Mucosa of gallbladder (tissue), 1 donor: ENCODE measurements at places on chromosomes 4 and X. TPM values are rescaled to one million over a fixed set of nuclear protein-coding genes. Genes with fewer than 3 reads are reported as not detected.

- no peak for DNase-seq
Observed at GRCh38 chrX:72271812-72272211, 5.2 kb downstream of the RPS4X start.

DNA sequence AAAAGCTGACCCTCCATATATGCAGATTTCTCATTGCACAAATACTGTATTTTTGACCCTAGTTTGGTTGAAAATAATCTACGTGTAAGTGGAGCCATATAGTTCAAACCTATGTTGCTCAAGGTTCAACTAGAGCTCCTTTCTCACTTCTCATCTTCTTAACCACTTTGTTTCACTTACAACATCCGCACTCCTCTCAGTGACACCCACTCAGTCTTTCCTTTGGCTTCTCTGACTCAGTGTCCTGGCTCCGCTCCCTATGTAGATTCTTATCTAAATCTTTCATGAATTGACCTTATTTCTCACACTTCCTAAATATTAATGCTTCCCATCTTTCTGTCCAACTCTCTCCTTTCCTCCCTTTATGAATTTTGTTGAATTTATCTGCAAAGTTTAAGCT lies 32.9 kb upstream of the DKK2 start:
- no peak for DNase-seq

- DNase-seq: no peak
Observed at GRCh38 chrX:12332786-12333347, 194.6 kb downstream of the FRMPD4 start.

The GUCY1B1 gene
- 13.5 TPM for total RNA-seq

DNA sequence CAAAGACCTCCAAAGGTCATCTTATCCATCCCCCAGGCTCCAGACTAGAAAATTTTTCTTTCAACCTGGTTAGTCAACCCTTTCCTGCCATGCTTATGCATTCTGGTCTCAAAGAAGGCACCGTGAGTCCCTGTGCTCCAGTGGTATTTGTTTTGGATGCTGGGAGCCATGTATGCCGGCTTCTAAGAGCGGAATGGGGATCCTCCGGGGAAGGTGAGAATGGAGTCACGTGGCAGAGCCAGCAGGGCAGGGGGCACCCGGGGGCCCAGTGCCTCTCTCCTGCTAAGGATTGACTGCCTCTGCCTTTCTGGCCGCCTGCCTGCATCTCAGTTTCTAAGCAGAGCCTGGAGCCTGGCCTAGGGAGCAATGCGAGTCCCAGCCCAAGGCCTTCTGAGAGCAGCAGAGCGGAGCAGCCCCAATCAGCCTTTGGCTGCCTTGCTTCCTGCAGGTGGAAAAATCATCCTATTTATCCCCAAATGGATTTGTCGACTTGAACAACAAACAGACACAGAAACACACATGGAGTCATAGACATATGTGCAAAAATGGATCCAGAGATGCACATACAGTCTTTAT lies 141.0 kb downstream of the PJA1 start:
- no peak for DNase-seq

GRCh38 chr4:15416357-15417232 lies 11.2 kb upstream of the C1QTNF7 start:
- no peak for DNase-seq

DNA sequence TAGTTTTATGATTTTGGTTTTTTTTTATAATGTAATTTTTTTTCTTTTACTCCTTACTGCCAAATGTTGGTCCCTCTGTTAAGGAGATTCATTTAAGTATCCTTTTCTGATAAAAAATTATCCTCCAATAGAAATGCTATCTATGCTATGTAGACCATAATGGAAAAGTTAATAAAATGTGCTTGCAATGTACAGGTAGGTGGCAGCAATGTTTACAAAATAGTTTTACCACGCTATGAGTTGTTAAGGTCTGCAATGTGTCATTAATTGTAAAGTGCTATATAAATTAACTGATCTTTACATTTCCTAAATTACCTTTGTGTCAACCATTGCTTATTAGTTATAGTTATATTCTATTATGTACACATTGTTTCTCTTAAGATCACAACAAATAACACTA lies 3.8 kb upstream of the CENPC start:
- no peak for DNase-seq

The MID2 gene
- total RNA-seq: 20.9 TPM

- peak; percentile 45 for DNase-seq
Observed at GRCh38 chr4:128653527-128654444, 155.7 kb upstream of the JADE1 start.

- DNase-seq: no peak
Observed at GRCh38 chr4:30860978-30861377, 140.8 kb downstream of the PCDH7 start.

The FGF13 gene
- 9.4 TPM for total RNA-seq

GRCh38 chrX:101417981-101418841 lies 10.2 kb downstream of the HNRNPH2 start:
- DNase-seq: no peak

- DNase-seq: no peak
Observed at GRCh38 chr4:27011401-27011800, 150.8 kb downstream of the STIM2 start.

GRCh38 chr4:173415885-173416653 lies 17.2 kb upstream of the SCRG1 start:
- DNase-seq: peak; percentile 23

The CXCL6 gene
- 3.4 TPM for total RNA-seq

- DNase-seq: no peak
Observed at GRCh38 chr4:176377780-176378179, 58.0 kb downstream of the SPCS3 start.

DNA sequence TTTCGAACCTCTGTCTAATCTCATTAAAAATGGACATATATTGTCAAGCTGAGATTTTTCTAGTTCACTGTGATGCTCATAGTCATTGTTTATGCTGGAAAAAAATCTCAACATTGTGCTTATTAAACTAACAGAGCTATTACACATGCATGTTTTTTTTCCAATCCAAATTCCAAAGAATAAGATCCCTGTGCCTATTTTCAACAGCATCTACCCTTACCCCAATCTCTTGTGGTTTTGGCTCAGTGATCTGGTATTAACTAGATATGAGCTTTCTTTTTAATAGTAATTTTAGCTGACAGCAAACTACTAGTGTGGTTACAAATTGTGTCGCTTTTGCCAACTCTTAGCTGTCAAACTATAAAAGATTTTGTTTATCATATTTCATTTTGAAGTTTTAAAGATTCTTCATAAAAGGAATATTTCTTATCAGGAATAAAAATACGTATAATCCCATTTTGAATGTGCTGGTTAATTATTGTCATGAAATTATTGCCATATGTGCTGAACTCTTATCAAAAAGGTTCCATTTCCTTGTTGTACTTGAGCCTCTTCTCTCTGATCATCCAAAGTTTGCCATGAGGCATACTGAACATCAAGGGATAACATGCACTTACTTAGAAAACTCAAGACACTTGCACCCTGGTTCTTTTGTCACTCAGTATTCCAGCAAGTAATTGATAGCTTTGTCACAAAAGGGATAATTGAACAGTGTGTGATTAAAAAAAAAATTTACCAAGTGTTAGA lies 241.2 kb downstream of the ARHGAP24 start:
- DNase-seq: no peak

DNA sequence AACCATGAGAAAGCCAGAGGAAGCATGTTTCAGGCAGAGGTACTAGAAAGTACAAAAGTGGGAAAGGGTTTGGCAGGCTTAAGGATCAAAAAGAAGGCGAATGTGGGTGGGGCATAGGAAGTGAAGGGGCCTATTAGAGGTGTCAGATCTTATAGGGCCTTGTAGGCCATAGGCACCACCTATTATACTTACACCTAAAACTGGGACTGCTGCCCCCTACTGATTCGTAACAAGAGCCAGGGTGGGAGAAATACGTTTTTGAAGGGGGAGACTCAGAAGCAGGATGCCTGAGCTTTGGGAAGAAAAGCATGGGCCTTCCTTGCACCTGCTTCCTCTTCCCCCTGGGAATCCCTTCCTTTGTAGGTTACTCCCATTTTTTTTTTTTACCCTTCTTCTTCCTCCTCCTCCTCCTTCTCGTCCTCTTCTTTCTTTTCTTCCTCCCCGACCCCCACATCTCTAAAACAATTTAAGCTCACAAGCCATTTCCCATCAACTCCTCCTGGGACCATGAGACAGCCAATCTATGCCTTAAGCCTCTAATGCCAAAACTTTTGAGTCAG lies 40.7 kb upstream of the GPC3 start:
- no peak for DNase-seq

DNA sequence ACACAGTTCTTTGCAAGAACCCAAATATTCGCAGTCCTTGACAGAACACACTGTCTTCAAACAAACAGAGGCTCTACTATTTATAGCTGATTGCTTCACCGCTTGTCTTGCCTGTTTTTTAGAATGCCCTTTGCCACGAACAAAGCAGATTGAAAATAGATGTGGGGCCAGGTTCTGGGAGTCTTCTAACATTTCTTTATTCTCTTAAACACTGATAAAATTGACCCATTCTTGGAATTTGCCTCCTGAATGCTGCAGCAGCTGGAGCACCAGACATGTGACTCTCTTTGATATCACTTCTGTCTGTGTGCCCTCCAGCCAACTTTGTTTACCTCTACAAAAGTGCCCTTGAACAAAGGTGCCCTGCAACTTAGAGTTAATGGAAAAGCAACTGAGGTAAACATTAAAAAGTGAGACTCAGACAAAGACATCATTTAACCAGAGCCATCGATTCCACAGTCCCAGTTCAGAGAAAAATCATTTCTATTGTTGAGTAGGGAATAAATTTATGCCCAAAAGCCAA lies 64.2 kb upstream of the SPP1 start:
- DNase-seq: peak; percentile 54

GRCh38 chrX:39728852-39729598 lies 368.7 kb downstream of the BCOR start:
- no peak for DNase-seq

The ARL9 gene
- total RNA-seq: 0.43 TPM

GRCh38 chr4:153969542-153969941 lies 180.7 kb upstream of the SFRP2 start:
- no peak for DNase-seq

DNA sequence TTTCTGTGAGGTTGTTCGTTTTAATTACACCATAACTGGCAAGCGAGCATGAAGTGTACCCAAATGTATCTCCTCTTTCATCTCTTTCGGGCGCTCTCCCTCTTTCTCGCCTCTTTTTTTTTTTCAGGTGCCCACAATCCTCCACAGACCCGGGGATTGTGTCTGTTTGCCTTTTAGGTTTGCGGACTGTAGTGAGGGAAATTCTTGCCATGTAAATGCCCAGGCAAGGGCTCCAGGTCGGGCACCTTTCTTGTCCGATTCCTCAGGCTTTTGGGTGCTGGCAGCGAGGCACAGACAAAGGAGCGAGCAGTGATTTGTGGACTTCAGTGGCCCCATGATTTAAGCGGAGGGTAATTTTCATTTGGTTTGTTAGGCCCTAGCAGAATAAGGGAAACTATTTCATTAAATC lies 1.1 kb upstream of the PHOX2B start:
- DNase-seq: no peak

DNA sequence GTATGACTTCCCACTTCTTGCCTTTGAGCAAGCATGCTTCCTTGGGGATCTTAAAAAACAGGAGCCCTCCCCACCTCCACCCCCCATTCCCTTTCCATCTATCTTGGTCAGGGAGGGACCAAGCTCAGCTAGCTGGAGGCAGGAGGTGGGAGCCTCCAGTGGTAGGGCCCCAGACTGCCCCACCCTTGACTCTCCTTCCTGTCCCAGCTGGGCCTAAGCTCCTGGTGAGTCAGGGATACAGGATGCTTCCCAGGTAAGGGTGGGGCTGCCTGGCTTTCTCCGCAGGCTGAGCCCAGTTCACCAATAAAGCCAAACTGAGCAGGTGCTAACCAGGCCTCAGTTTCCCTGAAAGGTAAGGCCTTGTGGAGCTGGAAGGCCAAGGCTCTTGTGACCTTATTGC lies 15.2 kb downstream of the EFNB1 start:
- DNase-seq: no peak

The TMEM154 gene
- 2.2 TPM for total RNA-seq

The SHROOM3 gene
- 320 TPM for total RNA-seq

The LETM1 gene
- total RNA-seq: 45.0 TPM

DNA sequence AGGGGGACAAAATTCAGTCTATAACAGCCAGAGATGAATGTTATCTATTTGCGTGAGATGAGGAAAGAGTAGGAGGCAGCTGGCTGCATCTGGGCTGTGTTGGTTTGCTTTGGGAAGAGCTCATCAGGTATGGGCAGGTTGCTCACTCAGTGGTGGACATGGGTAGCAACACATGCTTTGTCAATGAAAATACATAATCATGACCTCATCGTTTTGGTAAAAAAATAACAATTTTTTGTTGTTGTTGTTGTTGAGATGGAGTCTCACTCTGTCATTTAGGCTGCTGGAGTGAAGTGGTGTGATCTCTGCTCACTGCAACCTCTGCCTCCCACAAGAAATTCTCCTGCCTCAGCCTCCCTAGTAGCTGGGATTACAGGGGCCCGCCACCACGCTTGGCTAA lies 16.3 kb upstream of the GLOD5 start:
- no peak for DNase-seq

DNA sequence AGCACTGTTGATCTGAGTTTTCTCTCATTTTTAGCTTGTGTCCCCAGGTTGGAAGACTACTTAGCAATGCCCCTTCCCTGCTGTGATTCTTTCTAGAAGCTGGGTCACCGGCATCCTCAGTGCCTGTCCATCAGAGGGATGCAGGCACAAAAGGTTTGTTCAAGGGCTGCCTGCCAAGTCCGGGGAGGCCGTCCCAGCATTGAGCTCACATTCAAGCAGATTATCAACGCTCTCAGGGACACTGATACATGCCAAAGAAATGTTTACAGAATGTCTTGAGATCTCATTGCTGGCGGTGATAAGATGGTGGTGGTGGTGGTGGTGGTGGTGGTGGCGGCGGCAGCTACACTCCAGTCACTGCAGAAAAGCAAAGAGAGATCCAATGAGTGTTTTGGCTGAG lies 79.6 kb upstream of the VCX3A start:
- no peak for DNase-seq

The MAGEA8 gene
- total RNA-seq: not detected

GRCh38 chrX:97551821-97552220 lies 668.1 kb downstream of the RPA4 start:
- DNase-seq: no peak

GRCh38 chr4:158588777-158589176 lies 67.1 kb downstream of the RXFP1 start:
- DNase-seq: no peak

The SMIM10 gene
- total RNA-seq: 4.1 TPM

DNA sequence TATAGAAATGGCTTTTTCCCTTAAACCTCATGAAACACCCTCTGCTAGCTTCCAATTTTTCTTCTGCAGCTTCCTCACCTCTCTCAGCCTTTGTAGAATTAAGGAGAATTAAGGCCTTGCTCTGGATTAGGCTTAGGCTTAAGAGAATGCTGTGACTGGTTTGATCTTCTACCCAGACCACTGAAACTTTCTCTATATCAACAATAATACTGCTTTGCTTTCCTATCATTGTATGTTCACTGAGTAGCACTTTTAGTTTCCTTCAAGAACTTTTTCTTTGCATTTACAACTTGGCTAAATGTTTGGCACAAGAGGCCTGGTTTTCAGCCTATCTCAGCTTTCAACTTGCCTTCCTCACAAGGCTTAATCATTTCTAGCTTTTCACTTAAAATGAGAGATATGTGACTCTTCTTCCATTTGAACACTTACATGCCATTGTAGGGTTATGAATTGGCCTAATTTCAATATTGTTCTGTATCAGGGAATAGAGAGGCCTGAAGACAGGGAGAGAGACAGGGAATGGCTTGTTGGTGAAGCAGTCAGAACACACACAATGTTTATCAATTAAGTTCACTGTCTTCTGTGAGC lies 28.2 kb downstream of the TMEM154 start:
- no peak for DNase-seq
